Colonic mucosa (tissue), 4 donors: ENCODE measurements at places on chromosomes 3 and 15. TPM values are rescaled to one million over a fixed set of nuclear protein-coding genes. Genes with fewer than 3 reads are reported as not detected.

DNA sequence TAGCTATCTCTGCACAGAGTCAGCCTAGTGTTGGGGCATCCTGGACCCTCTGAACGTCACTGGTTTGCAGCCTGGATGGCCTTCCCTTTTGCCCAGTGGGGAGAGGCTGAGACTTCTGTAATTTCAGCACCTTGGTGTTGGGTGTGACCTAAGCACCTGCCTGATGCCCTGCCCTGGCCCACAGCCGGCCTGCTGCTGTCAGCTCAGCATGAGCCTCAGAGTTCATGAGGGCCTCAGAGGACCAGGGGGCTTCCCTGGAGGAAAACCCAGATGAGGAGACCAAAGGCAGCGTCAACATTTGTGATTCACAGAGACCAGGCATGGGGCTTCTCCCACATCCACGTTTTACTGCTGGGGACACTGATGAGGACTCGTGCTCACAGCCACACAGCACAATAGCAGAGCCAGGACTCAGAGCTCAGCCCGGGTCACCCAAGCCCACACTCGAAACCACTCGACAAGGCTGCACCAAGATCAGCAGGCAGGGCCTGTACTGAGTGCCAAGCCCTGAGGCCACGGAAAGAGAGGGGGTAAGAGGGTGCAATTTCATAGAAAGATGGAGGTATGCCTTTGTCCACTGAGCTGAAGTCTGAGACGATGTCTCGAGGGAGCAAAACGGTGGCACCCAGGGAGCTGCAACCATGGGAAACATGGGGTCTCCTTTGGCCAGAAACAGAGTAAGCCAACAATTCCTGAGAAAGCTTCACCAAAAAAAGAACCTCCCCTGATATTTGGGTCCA, 9.9 kb upstream of the GP9 start:
- DNase-seq: no peak

DNA sequence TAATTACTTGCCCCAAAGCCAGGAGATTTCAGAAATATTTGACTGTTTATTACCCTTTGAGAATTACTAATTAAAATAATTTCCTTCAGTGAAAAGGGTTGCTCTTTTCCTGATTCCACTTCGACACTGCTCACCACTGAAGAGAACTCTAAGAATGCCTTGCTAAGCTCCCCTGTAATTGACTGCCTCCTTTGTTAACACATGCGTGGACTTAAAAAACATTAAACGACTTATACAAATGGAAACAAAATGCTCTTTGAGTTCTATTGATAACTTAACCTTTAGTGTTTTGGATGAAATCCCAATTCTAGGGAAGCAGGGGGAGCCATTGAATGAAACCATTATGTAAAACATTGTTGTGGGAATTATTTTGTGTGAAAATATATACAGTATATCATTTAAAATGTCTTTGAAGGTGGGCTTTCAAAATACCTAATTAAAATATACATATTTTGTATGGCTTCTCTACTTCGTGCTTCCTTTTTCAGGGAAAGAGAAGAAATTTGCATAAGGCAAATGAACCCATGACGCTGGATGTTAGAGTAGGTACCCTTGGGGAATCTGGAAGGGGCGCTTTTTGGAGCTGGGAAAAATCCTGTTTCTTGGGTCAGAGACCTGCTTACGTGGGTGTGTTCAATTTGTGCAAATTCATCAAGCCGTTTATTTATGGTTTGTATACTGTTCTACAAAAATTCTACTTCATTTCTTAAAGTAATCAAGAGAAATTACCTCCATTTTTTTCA, 64.2 kb downstream of the WWTR1 start:
- DNase-seq: no peak

DNA sequence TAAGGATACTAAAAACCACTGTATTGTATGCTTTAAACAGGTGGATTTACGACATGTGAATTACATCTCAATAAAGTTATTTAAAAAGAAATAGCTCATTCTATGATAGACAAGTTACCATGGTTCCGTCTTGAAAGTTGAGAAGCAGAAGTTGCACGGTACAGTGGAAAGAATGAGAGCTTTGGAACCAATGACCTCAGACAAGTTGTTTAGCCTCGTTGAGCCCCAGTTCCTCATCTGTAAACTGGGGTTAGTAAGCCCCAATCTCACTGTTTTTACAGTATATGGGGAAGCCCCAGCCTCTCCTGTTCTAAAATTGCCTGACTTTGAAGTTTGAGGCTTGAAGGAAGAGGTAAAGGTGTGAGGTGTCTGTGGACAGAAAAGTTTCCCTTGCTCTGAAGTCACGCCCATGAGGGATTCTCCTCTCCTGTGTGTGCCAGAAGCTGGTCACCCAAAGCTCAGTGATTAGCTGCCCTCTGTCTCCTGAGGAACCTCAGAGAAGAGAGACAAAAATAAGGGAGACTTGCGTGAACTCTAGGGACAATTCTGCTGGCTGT, 10.0 kb downstream of the CRYGS start:
- DNase-seq: no peak

DNA sequence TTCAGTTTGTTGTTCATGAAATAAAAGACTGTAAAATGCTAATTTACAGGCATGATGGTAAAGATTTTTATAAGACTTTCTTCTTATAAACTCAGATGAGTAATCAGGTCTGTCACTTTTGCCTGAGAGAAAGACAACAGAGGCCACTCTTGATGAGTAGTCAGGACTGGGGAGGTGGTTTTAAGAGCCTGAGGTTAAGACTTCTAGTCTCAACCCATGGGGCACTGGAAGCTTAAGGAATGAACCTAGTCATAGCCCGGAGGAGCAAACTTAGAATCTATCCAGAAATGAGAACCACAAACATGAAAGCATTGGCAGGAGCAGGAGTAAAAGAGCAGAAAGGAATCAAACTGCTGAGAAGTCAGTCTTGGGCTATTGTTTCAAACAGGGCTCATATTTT, 846.3 kb upstream of the ARPP21 start:
- DNase-seq: no peak

DNA sequence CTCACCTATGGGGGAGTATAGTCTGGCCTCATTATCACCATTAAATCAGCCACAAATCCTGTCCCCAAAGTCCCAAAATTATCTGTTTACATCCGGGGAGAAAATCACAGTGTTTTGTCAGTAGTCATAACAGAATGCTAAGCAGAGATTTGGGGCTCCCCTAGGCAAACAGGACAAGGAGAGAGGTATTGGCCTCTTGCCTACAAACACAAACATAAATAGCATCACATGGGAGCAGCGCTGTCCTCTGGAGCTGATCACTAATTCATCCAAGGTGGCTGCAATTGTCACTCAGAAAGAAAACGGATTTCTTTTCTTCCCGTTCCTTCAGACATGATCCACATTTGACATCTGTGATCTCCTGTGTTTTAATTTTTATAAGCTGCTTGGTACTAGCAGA, 1028.1 kb downstream of the NTRK3 start:
- DNase-seq: no peak

DNA sequence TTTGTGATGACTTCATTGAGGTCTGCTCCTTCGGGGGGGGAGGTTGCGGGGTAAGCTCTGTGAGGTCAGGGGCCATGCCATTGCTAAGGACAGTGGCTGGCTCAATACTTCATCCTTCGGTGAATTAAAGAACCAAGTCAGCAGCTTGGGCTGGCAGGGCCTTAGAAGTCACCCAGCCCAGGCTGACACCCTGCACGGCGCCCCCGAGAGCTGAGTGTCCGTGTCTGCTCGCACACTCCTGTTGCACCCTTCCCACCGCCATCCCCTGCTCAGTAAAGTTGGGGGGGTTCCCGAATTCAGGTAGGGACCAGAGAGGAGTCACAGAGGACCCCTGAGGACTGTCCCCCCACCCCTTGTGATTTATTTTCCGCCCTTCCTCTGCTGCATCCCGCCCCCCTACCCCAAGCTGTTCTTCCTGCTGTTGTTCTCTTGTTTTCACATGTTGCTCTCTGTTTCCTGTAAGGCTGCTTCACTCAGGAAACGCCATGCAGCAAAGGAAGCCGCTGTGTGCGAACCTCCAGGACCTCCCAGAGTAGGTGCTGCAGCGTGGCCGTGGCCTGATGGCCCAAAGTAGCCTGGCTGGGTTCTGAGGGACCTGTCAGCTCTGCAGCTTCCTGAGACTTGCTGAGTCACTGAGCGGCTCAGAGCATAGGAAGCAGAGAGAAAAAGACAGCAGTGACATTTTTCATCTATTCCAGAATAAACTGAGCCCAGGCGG, 14.4 kb downstream of the EFCC1 start:
- DNase-seq: no peak

- peak; percentile 65 for DNase-seq
These were observed 16.6 kb downstream of the FAM240A start for GRCh38 chr3:46628901-46629369.

- DNase-seq: no peak
These were observed 35.4 kb downstream of the EPHB3 start for GRCh38 chr3:184596886-184597575.

- no peak for DNase-seq
These were observed 58.8 kb upstream of the ARL6 start for GRCh38 chr3:97705764-97706163.

GRCh38 chr3:183259087-183259486, 6.0 kb downstream of the B3GNT5 start:
- DNase-seq: peak; percentile 40

GRCh38 chr15:81880833-81881232, 165.0 kb downstream of the MEX3B start:
- no peak for DNase-seq

- peak; percentile 39 for DNase-seq
These were observed 10.2 kb upstream of the PLXND1 start for GRCh38 chr3:129616713-129617112.

DNA sequence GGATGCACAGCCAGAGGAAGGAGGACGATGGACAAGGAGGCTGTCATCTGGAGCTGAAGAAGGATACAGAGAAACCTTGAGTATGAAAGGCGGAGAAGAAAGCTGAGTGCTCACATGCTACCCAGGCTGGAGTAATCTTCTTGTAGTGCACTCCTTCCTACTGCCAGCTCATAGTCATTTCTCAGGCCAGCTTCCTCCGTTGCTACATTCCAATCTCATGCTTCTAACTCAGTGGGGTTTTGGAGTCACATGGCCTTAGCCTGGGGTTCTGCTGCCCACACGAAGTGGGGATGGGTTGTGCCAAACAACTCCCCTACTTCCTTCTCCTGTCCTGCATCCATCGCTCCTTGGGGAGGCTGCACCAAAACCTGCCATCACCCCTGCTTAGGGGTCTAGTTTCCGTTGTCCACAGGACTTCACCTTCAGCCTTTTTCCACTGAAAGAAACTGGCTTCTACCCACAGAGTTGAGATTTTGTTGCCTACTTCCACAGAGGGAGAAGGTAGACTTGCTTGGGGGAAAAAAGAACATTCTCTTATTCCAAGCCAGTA, 239.9 kb downstream of the EPHB1 start:
- DNase-seq: no peak

DNA sequence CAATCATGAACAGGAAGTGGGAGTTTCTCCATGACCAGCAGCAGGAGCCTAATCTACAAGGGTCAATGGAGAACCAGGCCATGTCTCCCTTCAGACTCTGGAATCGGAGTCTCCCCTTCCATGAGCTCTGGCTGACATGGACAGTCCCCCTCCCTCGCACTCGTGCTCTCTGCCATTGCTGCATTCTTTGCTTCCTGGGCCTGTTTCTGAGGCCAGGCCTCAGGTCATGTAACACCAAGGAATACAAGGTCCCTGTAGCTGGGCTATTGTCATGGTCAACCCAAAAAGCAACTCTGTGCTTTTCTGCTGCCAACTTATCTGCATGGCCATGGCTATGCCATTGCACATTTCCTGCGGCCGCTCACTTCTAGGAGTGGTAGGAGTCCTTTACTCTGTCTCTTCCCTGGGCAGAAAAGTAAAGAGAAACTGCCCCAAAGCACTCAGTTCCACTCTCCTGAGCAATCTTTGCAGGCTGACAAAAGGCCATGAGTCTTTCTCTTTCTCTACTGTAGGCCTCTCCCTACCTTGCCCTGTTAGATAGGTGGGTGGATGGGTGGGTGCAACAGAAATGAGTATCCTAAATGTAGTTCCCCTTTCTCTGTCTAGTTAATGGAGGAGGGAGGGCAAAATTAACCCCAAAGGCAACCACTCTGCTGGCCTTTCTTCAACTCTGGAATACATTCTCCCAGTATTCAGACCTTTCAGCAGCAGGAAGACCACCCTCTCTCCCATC, 40.8 kb upstream of the PROK2 start:
- DNase-seq: no peak

DNA sequence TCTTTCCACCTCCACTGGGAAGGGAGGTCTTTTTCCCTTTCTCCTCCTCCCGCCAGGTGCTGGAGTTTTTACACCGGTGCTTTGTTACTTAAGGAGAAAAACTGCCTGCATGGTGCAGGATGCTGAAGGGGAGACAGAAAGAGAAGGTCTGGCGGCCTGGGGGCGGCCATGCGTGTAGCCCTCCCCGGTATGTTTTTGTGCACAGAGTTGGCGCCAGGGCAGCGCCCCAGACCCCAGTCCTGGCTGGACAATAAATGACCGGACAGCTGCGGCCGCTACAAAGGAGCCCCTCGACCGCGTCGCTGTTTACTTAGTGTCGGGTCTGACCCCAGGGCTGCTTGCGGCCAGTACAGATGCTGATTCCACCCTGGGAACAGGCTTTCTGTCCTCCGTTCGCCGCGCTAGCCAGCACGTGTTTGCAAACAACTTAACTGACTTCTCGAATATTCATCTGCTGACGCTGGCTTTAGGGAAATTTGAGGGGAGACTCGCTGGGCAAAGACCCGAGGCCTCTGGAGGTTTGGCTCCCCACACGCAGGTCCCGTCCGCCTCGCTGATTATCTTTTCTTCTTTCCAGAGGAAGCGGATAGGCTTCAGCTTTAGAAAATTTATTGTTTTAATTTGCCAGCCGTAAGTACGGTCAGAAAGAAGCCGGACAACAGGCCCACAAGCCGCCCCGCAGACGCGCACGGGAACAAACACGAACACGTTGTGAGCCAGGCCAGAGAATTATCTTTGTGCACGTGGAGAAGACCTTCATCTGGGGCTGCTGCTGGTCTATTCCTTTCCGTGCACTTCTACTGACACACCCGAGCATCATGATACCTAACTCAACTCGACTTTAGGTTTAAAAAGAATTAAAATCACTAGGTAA, 46.9 kb downstream of the ZIC4 start:
- DNase-seq: no peak

Gene GABRA5
- not detected for total RNA-seq

Gene ANKRD63
- not detected for total RNA-seq

Gene ABHD17C
- total RNA-seq: 92.1 TPM

Gene MESP2
- 5.4 TPM for total RNA-seq

Gene TMC3
- 0.08 TPM for total RNA-seq

Gene ATP10A
- total RNA-seq: 1.0 TPM

Gene CCDC39
- not detected for total RNA-seq
